ENCODE measurements at places on chromosomes 7 and 10.

DNA sequence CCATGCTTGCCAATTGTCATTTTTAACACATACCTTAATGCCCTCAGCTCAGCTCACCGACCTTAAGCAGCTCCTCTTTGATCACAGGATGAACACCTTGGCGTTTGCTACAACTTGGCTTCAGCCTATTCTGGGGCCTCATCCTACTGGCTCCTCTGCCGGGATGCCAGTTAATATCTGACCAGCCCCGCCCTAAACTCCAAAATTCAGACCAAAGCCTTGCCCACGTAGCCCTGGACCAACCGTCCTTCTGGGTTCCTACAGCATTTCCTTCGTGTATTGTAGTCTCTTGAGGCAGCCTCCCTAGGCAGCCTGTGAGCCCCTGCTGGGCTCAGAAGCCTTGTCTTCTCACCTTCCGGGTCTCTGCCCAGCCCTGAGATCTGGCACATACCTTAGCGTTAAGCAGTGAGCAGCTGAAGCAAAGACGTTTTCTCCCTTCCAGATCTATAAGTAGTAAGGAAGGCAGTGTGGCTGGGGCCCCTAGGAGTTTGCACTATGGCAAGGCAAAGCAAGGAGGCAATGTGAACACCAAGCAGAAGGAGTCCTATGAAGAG lies 836 bp downstream of the ENO4 start:
- DNase-seq: no peak

DNA sequence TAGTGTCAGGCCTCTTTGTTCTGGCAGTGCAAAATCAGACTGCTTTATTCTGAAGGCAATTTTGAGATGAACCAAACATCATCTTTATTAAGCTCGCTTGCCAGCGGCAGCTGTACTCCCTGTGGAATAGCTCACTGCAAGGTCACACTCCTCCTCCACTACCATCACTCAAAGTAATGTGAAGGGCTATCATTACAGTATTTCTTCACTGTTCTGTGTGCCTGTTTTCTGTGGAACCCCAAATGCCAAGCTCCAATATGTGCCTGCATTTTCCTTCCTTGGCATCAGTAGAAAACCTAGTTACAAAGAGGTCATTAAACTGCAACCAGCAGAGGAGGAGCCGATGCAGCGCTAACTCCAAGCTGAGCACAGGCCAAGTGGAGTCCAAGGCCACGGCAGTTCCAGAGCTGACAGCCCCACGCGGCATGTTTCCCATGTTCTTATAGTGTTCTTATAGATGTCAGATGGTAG lies 21.4 kb downstream of the BCCIP start:
- DNase-seq: no peak

DNA sequence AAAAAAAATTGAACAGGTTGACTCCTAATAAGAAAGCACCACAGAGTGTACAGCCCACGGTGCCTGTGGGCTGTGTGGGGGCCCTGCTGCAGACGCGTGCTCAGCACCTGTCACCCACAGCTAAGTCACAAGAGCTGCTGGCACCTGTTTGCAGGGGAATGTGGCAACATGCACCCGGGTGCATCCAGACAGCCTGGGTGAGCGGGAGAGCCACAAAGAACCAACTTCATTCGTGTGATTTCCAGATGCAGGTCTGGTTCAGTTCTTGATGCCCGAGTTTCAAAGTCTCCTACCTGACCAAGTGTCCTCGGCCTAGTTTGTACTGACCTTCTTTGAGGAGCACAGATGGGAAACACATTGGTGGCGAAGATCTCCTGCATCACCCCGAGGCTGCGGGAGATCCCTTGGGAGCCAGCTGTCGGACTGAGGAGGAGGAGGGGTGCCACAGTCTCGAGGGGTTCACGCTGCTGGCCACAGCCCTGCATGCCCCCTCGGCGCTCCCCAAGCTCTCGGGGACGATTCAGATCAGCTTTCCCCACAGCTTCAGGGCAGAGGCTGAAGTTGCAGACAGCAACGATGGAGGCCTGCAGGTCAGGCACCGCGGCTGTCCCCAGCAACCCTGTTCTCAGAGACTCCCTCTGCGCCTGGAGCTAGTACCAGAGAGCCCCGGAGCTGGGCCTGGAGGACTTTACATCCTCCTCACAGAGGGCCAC lies 35.3 kb downstream of the AMZ1 start:
- DNase-seq: no peak

GRCh38 chr10:110972231-110973134 lies 53.1 kb downstream of the SHOC2 start:
- DNase-seq: no peak

- no peak for DNase-seq
These were observed 165.4 kb upstream of the DPP6 start for GRCh38 chr7:153886506-153887441.

- DNase-seq: no peak
These were observed 14.2 kb downstream of the CLRN3 start for GRCh38 chr10:127878475-127879055.

DNA sequence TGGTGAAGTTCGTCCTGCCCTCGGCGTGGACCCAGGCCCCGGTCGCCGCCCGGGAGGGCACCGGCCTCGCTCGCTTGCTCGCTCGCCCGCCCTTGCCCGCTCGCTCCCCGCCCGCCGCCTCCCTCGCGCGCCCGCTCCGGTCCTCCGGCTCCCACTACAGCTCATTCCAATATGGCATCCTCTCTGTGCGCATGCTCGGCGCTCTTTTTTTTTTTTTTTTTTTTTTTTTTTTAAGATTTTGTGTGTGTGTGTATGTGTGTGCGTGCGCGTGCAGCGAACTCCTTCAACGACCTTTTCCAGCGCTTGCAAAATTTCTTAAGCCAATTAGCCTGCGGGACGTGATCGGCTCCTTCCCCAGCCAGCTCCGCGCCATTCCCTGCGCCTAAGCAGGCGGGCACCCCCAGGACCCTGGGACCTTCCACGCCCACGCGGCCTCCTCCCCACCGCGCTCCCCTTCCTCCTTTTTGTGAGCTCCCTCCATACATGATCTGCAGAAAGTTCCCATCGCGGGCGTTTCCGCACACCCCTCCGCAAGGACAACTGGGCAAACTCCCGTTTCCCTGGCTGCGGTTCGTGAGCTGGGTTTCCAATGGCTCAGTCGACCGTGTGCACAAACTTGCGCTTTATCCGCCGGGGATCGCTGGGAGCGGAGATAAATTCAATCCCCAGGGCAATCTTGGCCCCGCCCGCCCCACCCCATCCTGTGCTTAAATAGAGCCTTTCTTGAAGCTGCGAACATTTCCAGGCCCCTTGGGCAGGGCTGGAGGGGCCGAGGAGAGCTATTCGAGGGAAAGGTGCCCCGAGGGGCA lies at the start of gene SFMBT2:
SFMBT2 (minus strand) TSS at position 173 of the 809 bp plus-strand sequence. CDS start 29,136 bp downstream, outside the sequence.
- peak; percentile 78 for DNase-seq

DNA sequence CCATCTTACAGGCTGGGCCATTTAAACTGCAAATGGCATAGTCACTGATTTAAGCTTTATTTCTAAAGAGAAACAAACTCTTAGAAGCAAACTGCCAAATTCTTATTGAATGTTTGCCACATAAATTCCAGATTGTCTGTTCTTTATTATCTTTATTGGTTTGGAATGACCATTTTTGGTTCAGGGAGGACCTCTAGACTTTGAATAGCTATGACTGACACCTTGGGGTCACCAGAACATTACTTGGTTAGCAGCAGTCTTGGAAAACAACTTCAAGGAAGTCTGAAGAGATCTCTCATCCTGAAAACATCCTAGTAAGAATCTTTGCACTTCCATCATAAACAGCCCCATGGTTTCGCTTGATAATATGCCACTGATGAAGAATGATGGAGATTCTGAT lies 197.1 kb downstream of the SUGCT start:
- no peak for DNase-seq

- no peak for DNase-seq
These were observed 111.5 kb downstream of the SEMA3C start for GRCh38 chr7:80807166-80807900.

GRCh38 chr10:32156031-32156495 lies 99.8 kb upstream of the KIF5B start:
- DNase-seq: no peak

DNA sequence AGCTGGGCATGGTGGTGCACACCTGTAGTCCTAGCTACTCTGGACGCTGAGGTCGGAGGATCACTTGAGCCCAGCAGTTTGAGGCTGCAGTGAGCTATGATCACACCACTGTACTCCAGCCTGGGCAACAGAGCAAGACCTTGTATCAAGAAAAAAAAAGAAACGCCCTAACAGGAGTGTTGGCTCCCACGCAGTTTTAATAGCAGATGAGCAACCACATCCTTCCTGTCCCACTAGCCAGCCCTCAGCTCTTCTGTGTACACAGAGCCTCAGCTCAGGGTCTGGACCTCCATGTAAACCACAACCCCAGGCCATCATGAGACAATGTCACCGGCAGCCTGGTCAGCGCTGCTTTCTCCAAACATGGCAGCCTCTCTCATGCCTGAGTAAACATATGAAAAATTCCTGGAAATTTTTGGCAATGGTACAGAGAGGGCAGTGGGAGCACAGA lies 108.2 kb downstream of the PIP4K2A start:
- no peak for DNase-seq

DNA sequence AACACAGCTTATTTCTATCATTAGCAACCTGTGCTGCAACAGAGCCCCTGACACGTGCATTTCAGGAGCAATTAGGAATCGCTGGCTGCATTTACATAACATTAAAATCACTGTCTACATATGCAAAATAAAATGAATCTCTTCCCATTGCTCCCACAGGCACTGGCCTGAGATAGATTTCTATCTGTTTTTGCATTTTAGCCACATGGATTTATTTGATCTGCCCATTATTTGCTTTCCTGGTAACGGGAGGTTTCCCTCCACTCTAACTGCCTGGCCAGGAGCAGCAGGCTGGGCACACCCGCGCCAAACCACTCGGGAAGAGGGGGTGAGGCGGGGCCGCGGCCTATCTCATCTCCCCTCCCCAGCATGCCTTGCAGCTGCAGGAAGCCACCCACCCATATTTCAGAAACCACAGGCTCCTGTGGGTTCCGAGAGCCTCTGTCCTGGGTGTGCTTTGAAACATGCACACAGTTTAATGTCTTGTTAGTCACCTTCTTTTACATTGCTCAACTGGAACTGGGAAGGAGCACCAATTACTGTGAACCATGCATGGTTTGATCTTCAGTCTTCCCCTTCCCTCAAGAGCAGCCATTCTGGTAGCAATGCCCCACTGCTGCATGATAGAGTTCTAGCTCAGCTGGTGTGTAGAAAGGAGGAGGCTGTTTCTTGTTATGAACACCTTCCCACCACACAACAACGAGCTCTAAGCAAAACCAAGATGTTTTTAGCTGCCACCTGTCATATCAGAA lies 37.7 kb upstream of the IKZF1 start:
- peak; percentile 43 for DNase-seq

DNA sequence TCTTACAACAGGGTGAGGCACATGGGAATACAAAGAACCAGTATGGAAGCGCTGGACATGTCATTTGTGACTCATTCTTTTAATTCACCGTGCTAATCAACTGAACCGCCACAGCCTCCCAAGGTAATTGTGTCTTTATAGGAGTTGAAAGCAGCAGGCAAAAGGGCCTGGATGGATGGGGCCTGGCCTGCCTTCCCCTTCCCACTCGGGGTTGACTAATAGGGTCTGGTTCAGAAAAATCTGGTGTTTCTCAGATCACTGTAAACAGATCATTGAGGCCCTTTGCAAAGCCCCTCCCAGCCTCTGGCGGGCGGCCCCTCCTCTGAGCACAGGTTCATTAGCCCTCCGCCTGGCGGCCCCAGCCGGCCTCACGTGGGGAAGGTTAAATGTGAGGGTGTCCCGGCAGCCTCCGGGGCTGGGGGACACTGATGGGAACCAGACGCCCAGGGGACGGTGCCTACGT lies 100.8 kb downstream of the EBF3 start:
- no peak for DNase-seq

DNA sequence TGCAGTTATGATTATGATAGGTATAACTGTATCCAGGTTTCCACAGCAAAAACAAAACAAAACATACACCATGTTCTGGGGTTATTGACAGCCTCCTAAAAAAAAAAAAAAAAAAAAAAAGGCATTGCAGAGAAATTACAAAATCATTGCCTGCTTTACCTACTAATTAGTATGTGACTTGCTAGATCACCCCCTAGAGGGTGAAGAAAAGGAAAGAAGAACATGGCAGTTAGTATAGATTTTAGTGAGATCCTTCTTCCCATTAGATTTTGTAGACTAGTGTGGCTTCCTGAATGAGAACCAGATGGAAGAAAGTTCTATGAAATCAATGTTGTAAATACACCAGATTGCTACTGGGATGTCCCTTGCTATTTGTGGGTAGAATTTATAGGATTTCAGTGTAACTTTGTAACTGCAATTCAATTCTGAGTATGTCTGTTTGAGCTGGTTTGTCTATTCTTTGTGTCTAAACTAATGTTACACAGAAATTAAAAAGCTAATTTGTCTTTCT lies 24.0 kb upstream of the AGBL3 start:
- no peak for DNase-seq

GRCh38 chr10:118971187-118971586 lies 58.3 kb upstream of the NANOS1 start:
- no peak for DNase-seq

- peak; percentile 69 for DNase-seq
These were observed 13.5 kb downstream of the KCNH2 start for GRCh38 chr7:150964593-150965111.

- DNase-seq: no peak
These were observed 131.8 kb upstream of the CTTNBP2 start for GRCh38 chr7:118005026-118005425.

- DNase-seq: no peak
These were observed 17.4 kb downstream of the FGL2 start for GRCh38 chr7:77182261-77182660.

GRCh38 chr7:141737118-141737835 lies 881 bp upstream of the SSBP1 start:
- DNase-seq: peak; percentile 43

DNA sequence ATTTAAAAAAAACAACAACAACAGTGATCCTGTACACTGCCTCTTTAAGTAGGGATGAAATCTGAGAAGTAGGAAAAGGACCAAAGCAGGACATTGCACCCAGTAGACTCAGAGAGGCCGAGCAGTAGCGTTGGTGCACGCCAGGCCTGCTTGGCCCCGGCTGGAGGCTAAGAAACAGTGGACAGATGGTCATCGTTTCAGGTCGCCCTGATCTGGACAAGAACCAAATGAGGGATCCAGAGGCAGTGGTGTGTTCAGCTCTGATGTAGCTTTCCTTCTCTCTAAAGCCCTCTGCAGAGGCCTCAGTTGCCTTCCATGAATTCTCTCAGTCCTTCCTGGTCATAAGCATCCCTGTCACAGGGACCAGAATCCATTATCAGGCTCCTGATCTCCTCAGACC lies 142.2 kb upstream of the CDCA7L start:
- no peak for DNase-seq

- DNase-seq: no peak
These were observed 1202.7 kb downstream of the SORCS3 start for GRCh38 chr10:105843786-105844185.

GRCh38 chr7:111132833-111133232 lies 41.9 kb downstream of the LRRN3 start:
- DNase-seq: no peak

Data from erythroblast (primary cell).